CD4-positive, alpha-beta memory T cell (primary cell): ENCODE measurements at places on chromosomes 16 and 17.

GRCh38 chr17:68435876-68436842, 21.1 kb downstream of the WIPI1 start:
- peak; percentile 82 for DNase-seq

- DNase-seq, result no peak
Observed at GRCh38 chr16:61858988-61859387, 177.2 kb downstream of the CDH8 start.

- peak; percentile 55 for DNase-seq
Observed at GRCh38 chr17:74199306-74200092, 4.0 kb upstream of the RPL38 start.

DNA sequence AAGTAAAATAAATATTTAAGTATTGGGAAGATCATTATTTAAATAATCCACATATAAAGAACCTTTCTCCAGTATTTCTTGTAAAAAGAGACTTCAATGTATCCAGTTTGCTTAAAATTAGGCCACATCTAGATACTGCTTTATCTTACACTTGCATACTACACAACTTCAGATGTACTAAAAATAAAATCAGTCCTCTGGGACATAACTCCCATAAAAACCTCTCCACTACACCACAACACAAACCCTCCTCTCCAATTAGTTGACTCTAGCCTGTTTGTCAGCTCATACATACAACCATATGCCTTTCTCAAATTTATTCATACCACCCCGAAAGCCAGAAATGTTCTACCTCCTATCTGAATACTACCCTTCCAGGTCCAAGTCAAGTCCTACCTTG, 21.6 kb downstream of the SPOP start:
- DNase-seq, result no peak

GRCh38 chr16:21652453-21652852, at the start of gene IGSF6:
Gene IGSF6 (minus strand): TSS chr16:21652608. CDS start chr16:21652598, 10 bp downstream.
- DNase-seq, result no peak

DNA sequence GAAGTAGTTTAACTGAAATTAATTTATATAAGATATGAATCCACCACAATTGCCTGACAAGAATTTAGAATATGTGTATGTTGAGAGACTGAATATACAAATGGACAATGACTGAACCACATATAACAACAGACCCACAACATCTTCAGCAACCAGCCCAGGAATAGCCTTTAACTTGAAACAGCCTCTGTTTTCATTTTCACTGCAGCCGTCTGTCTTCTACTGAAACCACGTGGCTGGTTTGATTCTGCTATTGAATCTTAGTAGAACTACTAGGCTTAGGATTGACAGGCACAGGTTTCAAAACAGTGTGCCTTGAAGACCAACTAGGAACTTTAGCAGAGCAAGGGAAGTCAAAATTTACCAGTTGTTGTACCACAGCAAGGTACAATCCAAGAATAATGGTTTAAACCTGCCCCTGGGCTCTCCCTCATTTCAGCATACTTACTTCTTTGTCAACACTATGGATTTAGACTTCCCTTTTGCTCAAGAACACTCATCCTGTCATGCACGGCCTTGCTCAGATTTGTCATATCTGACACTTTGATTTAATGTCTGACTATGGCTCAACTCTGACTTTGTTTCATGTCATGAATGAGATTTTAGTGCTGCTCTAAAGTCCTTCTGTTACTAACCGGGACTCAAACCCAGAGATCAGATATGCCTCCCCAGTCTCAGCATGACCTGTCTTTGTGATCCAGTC, 355.0 kb downstream of the KIF2B start:
- no peak for DNase-seq

GRCh38 chr17:36616061-36617029, 15.0 kb downstream of the MRM1 start:
- DNase-seq, result no peak

GRCh38 chr17:69732272-69732918, 317.9 kb downstream of the MAP2K6 start:
- no peak for DNase-seq

DNA sequence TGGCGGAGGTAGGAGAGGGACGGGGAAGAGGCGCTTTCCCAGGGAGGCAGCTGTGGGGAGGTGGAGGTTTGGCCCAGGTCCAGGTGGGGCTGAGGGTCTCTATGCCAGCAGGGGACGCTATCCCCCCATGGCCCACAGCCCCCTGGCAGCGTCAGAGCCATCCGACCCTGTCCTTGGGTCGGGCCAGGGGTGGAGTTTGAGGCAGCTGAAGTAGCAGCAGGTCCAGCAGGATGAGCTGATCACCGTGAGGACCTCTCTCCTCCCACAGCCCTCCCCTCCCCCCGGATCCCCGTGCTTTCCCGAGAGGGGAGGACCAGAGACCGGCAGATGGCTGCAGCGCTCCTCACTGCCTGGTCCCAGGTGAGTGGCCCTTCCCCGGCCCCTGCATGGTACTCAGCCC, 3.2 kb downstream of the ZNF205 start:
- DNase-seq, result no peak

- DNase-seq, result no peak
Observed at GRCh38 chr17:57862694-57863667, 13.1 kb upstream of the MRPS23 start.
